HL-60 (cell line): ENCODE measurements at places on chromosomes 1 and 21.

- peak; percentile 47 for DNase-seq
Measured at GRCh38 chr1:1374589-1374928, 448 bp downstream of the AURKAIP1 start.

DNA sequence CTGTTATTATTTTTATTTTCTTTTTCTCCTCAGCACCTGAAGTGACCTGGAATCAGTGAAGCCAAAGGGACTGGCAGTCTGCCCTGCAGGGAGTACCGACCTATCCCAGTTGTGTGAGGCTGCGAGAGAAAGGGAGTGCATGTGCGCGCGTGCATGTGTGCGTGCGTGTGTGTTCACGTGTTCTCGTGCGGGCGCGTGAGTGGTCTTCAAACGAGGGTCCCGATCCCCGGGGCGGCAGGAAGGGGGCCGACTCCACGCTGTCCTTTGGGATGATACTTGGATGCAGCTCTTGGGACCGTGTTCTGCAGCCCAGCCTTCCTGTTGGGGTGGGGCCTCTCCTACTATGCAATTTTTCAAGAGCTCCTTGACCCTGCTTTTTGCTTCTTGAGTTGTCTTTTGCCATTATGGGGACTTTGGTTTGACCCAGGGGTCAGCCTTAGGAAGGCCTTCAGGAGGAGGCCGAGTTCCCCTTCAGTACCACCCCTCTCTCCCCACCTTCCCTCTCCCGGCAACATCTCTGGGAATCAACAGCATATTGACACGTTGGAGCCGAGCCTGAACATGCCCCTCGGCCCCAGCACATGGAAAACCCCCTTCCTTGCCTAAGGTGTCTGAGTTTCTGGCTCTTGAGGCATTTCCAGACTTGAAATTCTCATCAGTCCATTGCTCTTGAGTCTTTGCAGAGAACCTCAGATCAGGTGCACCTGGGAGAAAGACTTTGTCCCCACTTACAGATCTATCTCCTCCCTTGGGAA, 123.3 kb downstream of the PRDM2 start:
- no peak for DNase-seq

DNA sequence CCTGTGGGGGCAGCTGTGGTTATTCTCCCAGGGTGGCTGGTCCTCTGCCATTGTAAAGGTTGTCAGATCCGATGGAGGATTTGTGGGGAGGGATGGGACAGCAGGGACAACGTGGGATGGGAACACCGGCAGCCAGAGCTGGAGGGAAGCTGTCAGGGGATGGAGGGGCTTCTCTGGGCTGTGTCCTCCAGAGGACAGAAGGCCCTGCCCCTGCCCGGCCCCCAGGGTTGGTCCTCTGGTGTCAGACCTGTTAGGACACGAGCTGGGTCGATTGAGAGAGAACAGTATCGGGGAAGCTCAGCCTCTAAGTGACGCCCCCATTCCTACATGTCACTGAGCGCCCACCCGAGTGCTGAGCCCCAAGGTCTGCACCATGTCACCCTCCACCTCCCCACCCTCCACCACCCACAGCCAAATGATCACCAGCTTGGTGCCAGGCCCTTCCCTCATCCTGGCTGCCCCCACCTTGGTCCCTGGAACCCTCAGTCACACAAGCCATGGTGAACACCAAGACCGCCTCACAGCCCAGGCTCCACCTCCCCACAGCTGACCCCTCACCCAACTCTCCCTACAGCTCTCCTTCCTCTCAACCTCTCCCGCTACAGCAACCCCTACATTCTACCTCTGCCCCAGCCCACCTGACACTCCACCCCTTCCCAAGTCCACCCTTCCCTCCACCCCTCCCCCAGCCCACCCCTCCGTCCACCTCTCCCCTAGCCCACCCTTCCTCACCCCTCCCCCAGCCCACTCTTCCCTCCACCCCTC, 244.4 kb downstream of the MATN1 start:
- DNase-seq = no peak

DNA sequence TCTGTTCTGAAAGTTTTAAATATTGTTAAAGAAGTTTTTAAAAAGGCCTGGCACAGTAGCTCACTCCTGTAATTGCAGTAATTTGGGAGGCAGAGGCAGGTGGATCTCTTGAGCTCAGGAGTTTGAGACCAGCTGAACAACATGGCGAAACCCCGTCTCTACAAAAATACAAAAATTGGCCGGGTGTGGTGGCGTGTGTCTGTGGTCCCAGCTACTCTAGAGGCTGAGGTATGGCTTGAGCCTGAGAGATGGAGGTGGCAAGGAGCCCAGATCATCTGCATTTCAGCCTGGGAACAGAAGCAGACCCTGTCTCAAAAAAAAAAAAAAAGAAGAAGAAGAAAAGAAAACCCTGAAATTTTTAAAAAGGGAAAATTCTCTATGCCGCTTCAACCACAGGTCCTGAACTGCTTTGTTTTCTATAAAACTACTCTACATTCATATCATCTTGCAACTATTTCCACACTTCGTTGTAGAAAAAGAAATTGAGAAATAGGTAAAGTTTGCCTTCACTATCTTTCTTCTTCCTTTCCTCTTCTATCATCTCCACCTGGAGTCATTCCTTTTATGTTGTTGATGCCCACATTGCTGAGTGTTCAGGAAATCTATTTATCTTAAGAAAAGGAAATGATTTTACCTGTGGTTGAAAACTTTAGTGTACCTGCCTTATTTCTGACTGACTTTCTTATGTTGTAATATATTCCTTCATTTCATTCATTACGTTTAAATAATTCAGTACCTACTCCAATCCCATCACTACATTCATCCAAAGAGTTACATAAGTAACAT, 1.7 kb downstream of the ATP6V1G3 start:
- DNase-seq = no peak

DNA sequence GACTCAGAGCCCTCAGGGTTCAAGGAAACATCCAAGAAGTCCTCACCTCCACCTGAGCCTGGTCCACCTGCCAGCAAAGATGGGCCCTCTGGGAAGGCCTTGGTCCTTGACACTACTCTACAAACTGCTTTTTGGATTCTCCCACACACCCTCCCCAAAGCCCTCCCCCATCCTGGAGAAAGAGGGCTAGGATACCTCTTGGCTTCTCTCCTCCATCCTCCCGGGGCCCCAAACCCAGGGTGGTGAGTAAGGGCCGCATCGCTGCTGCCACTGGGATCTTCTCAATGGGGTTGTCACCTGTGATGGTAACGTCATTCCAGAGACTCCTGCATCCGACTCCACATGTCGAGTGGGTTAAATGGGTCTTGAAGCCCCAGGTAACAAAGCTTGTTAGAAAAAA, 26.6 kb downstream of the MATN1 start:
- no peak for DNase-seq

GRCh38 chr1:41915786-41916571, 2.7 kb downstream of the HIVEP3 start:
- no peak for DNase-seq

DNA sequence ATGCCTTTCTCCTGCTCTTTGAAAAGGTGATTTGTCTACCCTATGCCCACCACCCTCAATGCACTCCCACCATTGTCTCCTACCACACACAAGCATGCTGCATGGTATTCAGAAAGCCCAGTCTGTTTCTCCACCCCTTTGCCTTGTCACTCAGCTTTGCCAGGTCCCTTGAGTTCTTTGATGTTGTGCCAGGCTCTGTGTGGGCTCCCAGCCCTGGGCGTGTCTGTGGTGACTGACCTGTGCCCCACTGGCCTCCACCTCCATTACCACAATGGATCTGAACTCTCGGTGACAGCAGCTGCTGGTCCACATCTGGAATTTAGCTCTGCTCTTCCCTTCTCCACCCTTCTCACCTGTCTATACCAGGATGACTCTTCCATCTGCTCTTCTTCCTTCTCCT, 34.9 kb downstream of the ATP2B4 start:
- no peak for DNase-seq

GRCh38 chr1:213921311-213921710, 66.5 kb upstream of the PROX1 start:
- DNase-seq = no peak

GRCh38 chr1:223074445-223075300, 68.4 kb downstream of the TLR5 start:
- no peak for DNase-seq

DNA sequence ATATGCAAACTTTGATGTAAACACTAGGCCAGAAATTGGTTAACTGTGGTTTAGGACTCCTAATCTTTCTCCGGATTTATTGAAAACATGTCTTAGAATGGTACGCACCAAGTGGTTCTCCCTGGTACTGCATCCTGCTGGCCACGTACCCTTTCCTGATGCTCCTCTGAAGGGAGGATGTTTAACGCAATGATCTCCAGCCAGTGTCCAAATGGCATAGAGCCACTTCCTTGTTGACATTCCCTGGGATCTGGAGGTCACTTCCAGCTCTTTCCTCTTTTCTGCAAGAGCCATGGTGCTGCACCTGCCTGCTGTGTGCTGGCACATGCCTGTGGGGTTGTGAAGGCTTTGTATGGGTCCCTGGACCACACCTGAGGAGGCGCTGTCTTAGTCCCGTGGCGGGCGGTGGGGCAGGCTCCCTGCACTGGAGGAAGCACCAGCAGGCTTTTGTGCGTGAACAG, 53.9 kb downstream of the GALNT2 start:
- DNase-seq = no peak

DNA sequence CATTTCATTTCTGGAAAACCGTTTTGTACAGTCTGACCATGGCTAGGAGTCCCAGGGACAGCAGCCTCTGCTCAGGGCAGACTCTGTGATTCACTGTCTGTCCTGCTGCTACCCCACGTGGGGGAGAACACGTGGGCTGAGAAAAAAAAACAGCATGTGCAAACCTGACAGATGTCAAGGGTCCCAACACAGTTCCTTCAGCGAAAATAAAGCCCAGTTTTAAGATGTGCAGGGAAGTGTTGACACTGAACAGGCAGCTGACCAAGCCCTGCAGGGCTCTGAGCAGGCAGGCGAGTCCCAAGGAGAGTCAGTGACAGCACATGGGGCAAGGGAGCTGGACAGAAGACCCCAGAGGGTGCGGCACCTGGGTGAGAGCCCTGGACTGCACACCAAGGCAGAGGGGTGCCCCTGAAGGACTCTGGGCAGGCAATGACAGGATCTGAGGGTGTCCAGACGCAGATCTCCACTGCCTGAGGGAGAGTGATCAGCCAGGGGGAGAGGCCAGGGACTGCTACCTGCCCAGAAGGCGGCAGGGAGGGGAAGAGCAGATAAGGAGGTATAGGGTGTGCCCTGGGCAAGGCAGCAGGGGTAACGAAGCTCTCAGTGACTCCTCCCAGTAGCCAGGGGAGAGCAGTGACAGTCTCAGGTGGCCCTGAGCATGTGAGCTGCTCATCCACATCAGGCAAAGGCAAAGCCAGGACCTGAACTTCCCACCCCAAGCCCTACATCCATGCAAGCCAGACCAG, 5.1 kb upstream of the SPATC1L start:
- no peak for DNase-seq

DNA sequence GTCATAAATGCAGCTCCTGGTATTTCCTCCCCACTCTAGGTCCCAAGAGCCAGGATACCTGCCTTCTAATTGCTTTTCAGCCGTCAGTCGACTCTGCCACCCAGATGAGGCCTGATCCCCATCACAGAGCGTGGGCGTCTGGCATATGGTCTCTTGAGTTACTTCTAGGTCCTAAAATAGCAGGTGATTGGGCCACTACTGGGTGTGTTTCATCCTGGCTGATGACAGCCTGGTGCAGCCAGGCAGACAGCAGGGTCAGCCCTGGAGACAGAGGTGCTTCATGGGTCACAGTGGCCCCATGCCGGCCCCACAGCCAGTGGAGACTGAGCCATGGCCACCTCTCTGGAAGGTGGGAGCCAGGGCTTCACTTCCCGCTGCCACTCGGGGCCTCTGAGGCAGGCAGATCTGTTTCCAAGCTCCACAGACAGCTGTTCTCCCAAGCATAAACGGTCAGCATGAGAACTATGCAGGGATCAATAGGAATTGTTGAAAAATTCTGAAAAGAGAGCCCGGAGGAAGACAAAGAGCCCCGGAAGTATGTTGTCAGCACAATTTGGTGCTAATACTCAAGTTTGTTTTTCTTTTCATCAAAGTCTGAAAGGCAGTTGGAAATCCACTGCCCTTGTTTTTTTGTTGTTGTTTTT, 83.0 kb downstream of the MAN1C1 start:
- no peak for DNase-seq

GRCh38 chr1:32981003-32981901, 16.6 kb upstream of the RNF19B start:
- DNase-seq = peak; percentile 89
